ENCODE measurements at places on chromosomes 2 and 18. TPM values are rescaled to one million over a fixed set of nuclear protein-coding genes. Genes with fewer than 3 reads are reported as not detected.

DNA sequence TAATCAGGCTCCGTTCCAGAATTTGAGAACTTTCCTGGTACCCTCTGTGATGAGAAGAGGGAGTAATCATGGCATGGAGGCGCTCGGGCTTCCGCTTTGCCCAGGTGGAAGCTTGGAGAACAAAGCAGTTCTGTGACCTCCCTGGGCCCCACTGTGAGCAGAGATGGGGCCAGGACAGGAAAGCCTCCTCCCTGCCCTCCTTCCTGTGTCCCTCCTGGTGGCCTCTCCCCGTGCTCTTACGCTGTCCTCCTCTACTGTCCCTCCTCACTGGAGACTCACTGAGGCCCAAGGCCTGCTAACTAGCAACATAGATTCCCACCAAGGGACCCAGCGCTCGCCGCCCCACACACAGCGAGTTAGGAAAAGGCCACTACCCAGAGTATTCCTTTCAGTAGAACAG is 119.8 kb downstream of the MAPK4 start:
- H3K4me1 ChIP-seq = no peaks in the 10 kb centered on the region
- H3K36me3 ChIP-seq = no peaks in the 10 kb centered on the region
- DNase-seq = no peak
- no peak overlapping the region for H3K4me3 ChIP-seq
- H3K27ac ChIP-seq = no peak overlapping the region

GRCh38 chr2:102021779-102022178 is 30.0 kb downstream of the IL1R2 start:
- H3K27me3 ChIP-seq = peaks cover 2% of the 10 kb centered on the region
- no peak overlapping the region for H3K4me3 ChIP-seq
- no peak overlapping the region for H3K27ac ChIP-seq
- H3K36me3 ChIP-seq = no peaks in the 10 kb centered on the region

Gene DSC1
- not detected for total RNA-seq

DNA sequence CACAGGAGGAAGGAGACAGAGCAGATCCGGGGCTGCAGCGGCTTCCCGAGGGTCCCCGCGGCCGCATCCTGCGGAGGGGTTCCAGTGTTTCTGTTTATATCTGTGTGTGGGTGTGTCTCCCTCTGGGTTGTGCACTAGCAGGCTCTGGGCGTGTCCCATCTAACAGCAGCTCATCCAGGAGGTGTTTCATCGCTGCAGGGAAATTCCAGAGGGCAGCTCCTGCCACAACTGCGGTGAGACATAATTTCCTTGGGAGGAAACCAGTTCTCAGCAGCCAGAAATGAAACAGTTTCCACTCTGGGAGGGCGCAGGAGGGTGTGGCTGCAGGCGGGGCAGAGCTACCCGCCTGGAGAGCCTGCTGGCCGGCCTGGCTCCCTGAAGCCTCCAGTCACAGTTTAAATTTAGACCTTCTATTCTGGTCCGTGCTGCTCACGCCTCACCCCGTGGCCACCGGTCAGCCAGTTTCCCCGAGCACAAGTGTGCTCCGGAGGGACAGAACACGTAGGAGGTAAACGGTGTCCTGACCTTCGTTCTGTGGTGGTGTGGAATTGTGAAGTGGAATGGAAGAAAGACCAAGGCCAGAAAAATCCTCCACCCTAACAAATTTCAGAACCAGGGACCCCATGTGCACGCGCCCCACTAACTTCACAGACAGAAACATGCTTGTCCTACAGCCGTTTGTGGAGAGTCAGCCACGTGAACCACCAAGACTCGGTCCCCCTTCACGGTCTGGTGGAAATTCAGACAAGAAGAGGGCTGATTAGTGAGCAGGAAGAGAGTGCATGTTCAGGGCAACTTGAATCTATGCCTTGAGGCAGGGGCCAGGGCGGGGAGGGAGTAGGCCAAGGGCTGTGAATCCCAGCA is 50.2 kb downstream of the TEX44 start:
- peak overlapping the region; percentile 64 for H3K4me3 ChIP-seq
- no peaks in the 10 kb centered on the region for H3K27me3 ChIP-seq
- peak; percentile 66 for DNase-seq
- H3K4me1 ChIP-seq = peaks cover 19% of the 10 kb centered on the region
- H3K27ac ChIP-seq = peak overlapping the region; percentile 71

GRCh38 chr2:37558623-37559022 is 112.8 kb downstream of the CDC42EP3 start:
- H3K4me1 ChIP-seq = peaks cover 33% of the 10 kb centered on the region
- peak overlapping the region; percentile 4 for H3K27ac ChIP-seq
- no peaks in the 10 kb centered on the region for H3K27me3 ChIP-seq
- H3K4me3 ChIP-seq = no peak overlapping the region
- no peaks in the 10 kb centered on the region for H3K36me3 ChIP-seq

DNA sequence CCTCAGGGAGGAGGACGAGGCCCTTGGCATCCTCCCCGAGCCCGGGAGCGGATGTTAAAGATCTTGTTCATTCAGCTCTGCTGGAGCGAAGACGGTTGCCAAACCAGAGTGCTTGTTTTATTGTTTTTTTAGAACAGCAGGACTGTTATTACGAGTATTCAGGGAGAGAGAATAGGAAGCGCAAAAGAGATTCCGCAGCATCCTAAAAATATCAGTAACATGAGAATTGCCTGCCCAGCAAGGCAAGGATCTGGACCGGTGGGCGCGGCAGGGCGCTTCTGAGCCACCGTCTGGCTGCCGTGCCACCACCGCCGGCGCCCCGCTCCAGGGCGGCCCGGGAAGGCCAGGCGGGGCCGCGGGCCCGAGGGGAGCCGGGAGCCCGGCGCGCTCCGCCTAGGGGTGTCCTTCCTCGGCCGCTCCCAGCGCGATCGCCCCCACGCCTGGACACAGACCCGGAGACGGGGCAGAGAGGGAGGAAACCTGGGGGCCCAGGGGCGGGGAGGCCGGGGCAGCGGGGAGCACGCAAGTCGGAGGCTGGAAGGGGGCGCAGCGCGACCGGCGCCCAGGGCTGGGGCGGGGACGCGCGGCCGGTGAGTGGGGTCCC is 843 bp downstream of the CYS1 start:
- peak overlapping the region; percentile 72 for H3K4me3 ChIP-seq
- H3K27me3 ChIP-seq = peaks cover 74% of the 10 kb centered on the region
- H3K36me3 ChIP-seq = peaks cover 4% of the 10 kb centered on the region
- no peak for DNase-seq
- H3K4me1 ChIP-seq = peaks cover 23% of the 10 kb centered on the region

DNA sequence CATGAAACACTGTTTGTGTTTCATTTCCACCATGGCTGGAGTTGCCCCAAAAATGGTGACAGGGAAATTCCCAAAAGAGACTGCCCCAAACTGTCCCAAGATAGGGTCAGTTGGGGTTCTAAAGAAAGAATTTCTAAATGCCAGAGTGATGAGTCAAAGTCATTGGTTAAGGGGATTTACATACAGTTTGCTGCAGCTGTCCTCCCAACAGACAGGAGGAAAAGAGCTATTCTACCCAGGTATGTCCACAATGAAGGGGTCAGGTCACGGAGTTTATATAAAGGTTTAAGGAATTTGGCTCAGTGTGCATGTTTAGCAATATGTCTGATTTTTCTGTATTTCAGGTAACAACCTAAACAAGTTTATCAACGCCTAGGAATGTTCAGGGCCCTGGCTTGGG is 344.1 kb downstream of the TDRD15 start:
- no peak overlapping the region for H3K27ac ChIP-seq
- no peaks in the 10 kb centered on the region for H3K27me3 ChIP-seq
- no peak for DNase-seq
- H3K36me3 ChIP-seq = no peaks in the 10 kb centered on the region

DNA sequence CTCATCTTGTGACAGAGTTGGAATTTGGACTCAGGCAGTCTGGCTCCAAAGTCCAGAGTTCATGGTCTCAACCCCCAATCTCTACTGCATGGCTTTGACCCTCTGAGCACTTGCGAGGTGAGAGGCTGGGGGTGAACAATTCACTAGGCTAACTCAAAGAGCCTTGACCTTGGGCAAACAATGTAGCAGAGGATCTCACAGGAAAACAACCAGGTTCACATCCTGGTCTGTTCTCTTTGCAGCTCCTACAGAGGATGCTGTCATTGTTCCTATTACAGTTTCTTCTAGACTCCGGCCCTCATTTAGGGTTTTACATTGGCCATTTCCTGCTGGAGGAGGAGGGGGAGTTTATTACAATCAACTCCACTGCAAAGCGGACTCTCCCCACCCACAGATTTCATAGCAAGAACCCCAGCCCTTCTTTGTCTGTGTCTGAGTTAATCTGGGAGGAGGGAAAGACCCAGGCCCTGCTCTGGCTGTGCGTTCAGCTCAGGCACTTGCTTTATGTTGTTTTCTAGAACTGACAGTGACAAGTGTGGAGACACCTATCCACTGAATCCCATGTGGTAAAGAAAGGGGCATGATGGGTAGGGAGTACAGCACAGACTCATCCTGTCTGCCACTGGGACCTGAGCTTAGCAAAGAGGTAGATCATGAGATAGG is 101.6 kb downstream of the LBH start:
- peak overlapping the region; percentile 69 for H3K27ac ChIP-seq
- DNase-seq = no peak
- peaks cover 54% of the 10 kb centered on the region for H3K4me1 ChIP-seq
- no peaks in the 10 kb centered on the region for H3K36me3 ChIP-seq

Gene CAPN14
- total RNA-seq = 0.35 TPM

DNA sequence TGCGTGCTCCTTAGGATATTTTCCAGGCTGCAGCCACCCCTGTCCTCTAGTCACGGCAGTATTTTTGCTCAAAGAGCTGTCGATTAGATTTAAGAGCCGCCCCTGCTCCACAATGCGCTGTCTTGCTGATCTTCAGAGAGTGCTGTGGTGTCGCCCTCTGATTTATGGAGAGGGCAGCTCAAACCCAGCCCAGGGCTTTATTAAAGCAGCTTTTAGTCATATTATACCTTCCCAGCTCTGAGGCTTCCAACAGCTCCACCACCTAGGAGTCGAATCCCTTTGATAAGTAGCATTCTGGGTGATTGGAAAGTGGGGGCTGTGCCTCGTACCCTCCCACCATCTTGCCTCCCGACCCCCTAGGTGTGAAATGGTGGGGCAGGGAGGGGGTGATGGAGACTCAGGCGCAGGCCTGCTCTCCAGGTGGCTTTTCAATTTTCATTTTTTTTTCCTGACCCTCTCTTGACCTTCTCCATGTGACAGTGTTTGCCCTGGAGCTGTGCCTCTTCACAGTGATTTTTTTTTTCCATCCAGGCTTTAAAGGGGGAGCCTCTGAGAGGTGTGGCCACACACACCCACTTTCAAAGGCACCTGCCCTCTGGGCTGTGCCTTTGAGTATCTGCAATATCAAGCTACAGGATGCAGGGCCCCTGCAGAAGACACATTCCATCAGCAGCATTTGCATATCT is 53.1 kb upstream of the NRP2 start:
- no peak overlapping the region for H3K27ac ChIP-seq
- DNase-seq = no peak
- no peaks in the 10 kb centered on the region for H3K36me3 ChIP-seq
- H3K4me1 ChIP-seq = no peaks in the 10 kb centered on the region

Data from activated CD4-positive, alpha-beta memory T cell treated with anti-CD3 and anti-CD28 coated beads, Interleukin-2, amount 10 ng/mL, durations not matched to agents 7 days and 5 days (primary cell).